MG63 (cell line): ENCODE measurements at places on chromosomes 13 and 19. TPM values are rescaled to one million over a fixed set of nuclear protein-coding genes. Genes with fewer than 3 reads are reported as not detected.

The KLK2 gene
- total RNA-seq = not detected in 2 replicates

The ADGRE2 gene
- not detected in 2 replicates for total RNA-seq

The TPTE2 gene
- total RNA-seq = not detected in 2 replicates

The PSG6 gene
- total RNA-seq = not detected in 2 replicates

The UPF3A gene
- 15.4 and 18.1 TPM in 2 replicates for total RNA-seq

The TPGS1 gene
- 22.6 and 27.7 TPM in 2 replicates for total RNA-seq

The ZNF528 gene
- 1.9 and 2.8 TPM in 2 replicates for total RNA-seq

The CCDC61 gene
- total RNA-seq = 10.5 and 25.5 TPM in 2 replicates

The ZNF665 gene
- total RNA-seq = not detected in 2 replicates

The ICAM4 gene
- not detected in 2 replicates for total RNA-seq

The ZNF799 gene
- 5.2 and 22.6 TPM in 2 replicates for total RNA-seq

The ATP4B gene
- not detected in 2 replicates for total RNA-seq

DNA sequence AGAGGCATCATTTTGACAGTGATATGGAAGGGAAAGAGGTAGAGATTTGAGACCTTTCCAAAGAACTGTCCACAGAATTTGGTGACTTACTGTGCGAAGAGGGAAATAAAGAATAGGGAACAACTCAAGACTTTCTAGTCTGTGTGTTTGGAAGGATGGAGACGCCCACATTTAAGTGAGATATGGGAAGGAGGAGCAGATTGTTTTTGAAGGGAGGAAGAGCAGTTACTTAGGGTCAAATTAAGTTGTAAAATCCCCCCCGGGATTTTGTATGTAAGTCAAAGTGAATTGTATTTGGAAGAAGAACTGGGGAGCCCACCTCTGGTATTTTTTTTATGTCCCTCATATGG lies 1.2 kb downstream of the USPL1 start:
- no peak for DNase-seq

- DNase-seq = peak; percentile 31
These were observed 632 bp downstream of the NPAS1 start for GRCh38 chr19:47020132-47020805.

DNA sequence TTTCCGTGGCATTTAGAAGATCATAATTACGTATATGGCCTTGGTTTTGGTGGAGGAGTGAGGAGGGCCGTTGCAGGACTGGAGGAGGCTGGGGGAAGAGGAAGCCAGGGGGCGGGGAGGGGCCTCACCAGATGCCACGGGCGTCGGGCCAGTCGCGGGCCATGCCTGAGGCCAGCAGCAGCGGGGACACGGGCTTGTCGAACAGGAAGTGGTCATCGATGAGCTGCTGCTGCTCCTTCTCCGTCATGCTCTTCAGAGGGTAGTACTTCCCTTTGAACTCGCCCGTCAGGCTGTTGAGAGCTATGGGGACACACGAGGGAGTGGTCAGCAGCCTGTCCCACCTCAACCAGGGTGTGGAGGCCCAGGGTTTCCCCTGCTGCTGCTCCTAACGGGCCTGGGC lies 11.1 kb downstream of the CKM start:
- no peak for DNase-seq

GRCh38 chr19:31166206-31166605 lies 183.0 kb downstream of the TSHZ3 start:
- no peak for DNase-seq

- DNase-seq = peak; percentile 46
These were observed 11.8 kb downstream of the ARHGEF18 start for GRCh38 chr19:7360393-7360984.

DNA sequence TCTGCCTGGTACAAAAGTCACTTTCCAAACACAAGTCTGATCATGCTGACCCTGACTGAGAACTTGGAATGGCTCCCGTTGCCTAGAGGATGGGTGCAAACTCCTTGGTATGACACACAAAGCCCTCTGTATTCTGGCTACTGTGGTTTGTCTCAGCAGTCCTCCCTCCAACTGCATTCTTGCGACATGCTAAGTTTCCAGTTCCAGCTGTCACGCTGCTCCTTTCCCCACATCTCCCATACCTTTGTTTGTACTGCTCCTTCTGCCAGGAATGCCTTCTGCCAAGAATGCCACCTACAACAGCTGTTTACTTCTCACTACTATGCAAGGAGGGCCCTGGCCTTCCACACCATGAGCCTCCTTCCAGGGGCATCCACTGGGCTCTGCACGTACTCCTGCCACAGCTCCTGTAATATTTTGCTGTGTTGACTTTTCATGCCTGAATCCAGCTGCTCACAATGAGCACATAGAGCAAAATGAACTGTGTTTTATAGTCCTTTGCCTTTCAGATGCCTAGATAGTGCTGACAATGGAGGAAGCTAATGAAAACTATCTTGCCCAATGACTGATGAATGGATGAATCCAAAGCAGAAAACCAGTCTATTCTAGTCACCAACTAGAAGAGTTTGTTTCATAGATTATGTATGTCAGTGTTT lies 543.7 kb downstream of the EFNB2 start:
- DNase-seq = peak; percentile 71

DNA sequence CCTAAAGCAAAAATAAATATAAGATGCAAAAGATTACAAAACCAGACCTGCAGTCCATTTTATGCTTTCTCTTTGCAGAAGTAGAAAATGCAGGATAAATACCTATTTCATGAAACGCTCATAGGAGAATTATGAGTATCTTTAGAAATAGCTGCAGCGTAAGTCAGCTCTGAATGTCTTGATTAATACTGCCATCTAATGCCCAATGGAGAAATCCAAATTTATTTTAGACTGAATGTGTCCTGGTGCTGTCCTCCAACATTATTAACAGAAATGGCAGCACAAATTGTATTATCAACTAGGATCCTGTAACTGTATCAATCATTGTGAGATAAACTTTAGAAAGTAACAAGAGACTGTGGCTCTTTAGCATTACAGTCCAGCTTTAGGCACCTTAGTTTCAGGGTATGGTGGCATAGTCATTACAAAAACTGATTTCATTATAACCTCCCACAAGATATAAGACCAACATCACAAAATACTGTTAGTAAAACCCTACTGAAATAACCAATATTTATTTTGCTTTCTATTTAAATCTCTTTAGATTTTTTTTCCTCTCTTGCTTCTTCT lies 162.1 kb upstream of the MIR17HG start:
- no peak for DNase-seq

DNA sequence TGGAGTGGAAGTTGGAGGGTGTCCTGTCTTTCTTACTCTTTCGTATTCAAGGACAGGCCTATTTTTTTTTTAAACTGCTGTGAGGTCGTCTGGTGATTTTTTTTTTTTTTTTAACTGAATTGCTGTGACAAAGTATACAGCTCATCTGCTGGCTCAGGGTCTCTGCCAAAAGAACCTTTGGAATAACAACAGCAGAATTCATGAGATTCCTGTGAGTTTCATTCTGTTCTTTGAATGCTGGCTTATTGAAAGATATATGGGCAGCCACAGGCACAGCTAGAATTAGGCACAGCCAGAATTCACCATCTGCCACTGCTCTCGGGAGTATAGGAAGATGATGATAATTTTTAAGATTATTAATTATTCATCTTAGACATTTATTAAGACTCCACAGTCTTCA lies 21.4 kb upstream of the FRY start:
- no peak for DNase-seq

- DNase-seq = no peak
These were observed 31.2 kb downstream of the TMPRSS9 start for GRCh38 chr19:2391118-2391725.

- DNase-seq = peak; percentile 14
These were observed 13.2 kb upstream of the LHFPL6 start for GRCh38 chr13:39616087-39616694.

- DNase-seq = no peak
These were observed 7.3 kb downstream of the TNFSF14 start for GRCh38 chr19:6662702-6663101.

- no peak for DNase-seq
These were observed 45.8 kb upstream of the RCBTB2 start for GRCh38 chr13:48578516-48579164.

- DNase-seq = peak; percentile 86
These were observed 12.2 kb downstream of the CIC start for GRCh38 chr19:42281146-42281826.

- DNase-seq = no peak
These were observed 343.1 kb downstream of the MZT1 start for GRCh38 chr13:72384186-72384823.

DNA sequence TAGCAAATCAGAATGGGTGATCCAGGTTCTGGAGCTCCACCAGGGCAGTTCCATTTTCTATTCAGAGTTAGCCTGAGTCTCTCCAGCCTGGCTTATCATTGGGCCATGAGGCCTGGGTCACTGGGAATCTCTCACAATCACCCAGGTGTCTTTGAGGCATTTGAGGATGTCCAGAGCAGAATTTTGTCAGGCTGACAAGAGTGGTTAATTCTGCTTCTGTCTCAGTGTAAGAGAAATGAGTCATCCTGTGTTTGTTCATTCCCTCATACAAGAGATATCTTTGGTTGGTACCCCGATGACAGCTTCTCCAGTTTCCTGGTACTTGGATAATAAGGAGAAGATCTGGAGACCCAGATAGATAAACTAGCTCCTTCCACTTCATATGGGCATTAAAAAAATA lies 10.4 kb downstream of the ZNF93 start:
- DNase-seq = no peak

- no peak for DNase-seq
These were observed 8.8 kb upstream of the GNG7 start for GRCh38 chr19:2711172-2711874.

DNA sequence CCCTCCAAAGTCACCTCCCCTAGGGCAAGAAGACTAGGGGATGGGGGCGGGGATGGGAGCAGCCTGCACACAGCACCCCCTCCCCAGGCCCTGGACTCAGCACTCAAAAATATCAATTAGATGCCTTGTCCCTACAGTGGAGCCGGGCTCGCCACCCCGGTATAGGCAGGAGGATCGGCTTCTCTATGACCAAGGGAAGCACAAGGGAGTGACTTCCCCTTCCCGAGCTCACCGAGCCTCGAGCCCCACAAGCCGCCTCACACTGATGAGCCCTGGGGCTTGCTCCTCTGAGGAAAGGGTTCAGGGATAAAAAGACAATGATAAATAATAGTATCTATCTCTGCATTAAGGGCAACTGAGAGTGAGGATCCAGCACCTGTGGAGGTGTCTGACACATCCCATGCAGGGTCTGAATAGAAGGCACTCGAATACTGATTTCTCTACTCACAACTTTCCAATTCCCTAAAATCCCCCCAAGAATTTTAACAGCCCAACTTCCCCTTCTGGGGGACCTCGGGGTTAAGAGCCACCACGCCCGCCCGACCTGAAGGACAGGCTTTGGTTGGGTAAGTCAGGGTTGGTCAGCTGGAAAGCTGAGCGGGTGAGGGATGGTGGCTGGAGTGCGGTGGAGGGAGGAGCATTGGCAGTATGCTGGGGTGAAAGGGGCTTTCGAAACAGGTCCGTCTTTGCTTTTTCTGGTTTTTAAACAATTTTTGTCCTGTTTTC lies 51.3 kb downstream of the STK24 start:
- no peak for DNase-seq

DNA sequence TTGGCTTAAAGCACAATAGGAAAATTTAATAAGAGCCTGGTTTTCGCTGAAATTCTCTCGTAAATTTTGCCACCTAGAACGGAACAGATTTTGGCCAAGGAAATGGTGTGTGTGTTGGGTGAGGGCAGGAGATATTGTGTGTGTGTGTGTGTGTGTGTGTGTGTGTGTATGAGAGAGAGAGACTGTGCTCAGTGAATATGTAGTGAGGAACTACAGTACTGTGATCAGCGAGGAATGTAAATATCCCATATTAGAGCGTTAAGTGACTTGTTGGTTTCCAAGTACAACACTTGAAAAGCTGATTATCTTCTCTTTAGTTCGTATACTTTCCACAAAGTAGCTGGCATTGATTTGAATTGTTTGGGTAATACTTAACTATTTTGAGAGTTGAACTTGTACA lies 738.9 kb downstream of the PCDH9 start:
- no peak for DNase-seq

DNA sequence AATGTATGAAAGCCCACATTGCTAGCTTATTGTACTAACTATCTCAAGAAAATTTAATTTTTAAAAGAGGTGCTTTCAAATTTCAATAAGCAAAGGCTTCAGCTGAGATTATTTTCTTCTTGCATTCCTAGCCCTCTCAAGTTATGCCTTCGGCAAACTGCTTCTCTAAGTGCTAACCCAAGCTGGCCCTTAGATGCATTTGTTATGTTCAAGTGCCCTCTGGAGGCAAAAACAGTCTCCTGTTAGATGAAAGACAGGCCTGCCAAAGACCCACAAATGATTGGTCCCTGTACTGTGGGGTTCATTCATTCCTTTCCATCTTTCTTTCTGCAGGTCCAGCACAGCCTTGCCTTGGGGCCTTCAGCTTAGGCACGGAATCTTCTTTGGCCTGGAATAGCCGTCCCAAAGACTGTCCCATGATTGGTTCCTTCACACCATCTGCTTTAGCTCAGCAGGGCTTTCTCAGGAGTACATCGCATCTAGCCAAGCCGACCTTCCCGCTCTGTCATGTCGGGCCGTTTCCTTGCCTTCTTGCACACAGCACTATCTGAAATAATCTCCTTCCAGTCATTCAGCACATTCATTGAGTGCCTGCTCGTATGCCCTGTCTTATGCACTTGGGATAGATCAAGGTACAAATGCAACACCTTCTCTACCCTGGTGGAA lies 26.4 kb upstream of the TPTE2 start:
- DNase-seq = no peak

GRCh38 chr19:30513082-30513411 lies 140.9 kb downstream of the ZNF536 start:
- no peak for DNase-seq

GRCh38 chr13:35697186-35697730 lies 220.8 kb upstream of the MAB21L1 start:
- no peak for DNase-seq

- DNase-seq = peak; percentile 48
These were observed 19.2 kb downstream of the KLK5 start for GRCh38 chr19:50933640-50934039.

DNA sequence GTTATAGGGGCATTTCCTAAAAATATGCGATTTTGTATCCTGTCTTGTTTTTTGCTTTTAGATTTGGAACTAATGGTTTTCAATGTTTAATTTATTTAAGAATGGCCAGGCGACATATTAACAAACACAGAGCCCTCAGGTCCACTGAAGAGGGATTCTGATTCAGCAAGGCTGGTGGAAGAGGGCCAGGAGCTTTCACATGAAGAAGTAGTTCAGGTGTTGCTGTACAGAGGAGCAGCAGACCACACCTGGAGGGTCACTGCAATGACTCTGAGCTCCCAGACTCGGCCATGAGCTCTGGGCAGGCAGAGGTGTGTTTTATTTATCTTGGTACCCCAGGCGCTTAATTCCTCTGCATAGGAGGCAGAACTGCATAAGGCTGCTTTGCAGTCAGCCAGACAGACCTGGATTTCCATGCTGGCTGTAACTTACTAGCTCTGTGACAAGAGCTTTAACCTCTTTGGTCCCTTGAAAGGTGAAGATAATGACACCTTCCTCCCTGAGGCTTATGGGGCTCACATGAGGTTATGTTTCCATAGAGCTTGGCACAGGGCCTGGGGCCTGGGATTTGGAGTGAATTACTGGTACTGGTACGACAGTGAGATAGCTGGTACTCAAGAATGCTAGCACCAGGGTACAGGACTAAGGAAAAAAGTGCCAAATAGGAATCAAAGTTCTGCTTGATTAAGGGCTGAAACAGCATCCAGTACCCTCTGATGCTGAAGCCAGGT lies 184.7 kb downstream of the OXGR1 start:
- no peak for DNase-seq
